Muscle of leg (tissue), 16 donors: ENCODE measurements at places on chromosomes 3 and 15. TPM values are rescaled to one million over a fixed set of nuclear protein-coding genes. Genes with fewer than 3 reads are reported as not detected.
A peak's percentile ranks its signal among the peaks of the same experiment; 100 is the strongest.

FOXB1 gene
- total RNA-seq = not detected

SEMA6D gene
- total RNA-seq = 44.9 TPM

CLDN11 gene
- 0.62 TPM for total RNA-seq

DNA sequence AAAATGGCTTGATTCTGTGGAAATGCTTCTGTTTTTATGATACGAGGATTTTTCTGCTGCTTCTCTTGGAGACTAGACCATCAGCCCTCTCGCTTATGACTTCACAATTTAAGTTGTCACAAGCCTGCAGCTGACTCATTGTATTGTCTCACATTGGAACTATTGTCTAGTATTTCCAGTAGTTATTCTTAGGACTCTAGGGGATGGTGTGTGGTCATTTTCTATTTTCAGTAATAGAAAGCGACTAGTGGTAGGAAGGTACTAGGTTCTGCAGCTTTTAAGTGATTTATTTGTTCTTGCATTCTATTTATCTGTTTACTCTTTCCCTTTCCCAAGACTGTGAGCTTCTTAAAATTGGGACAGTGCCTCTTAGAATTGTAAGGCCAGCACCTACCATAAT, 66.3 kb upstream of the CRTC3 start:
- no peak overlapping the region for H3K4me3 ChIP-seq
- H3K27me3 ChIP-seq = no peaks in the 10 kb centered on the region
- peak overlapping the region; percentile 85 for H3K27ac ChIP-seq
- no peaks in the 10 kb centered on the region for H3K4me1 ChIP-seq
- DNase-seq = peak; percentile 80

DNA sequence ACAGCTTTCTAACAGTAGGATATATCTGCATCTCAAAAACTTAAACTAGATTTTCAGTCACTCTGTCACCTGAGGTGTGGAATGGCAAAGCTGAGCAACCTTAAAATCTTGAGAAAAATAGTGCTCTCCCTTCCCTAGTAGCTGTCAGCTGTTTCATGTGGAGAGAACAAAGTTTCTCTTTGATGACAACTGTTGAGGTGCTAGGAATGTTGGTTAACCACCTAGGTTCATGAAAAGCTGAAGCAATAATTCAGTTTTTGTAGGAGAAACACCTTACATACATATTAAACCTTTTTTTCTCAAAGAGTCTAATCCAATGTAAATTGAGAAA, 40.8 kb downstream of the TCF12 start:
- no peak for DNase-seq
- no peak overlapping the region for H3K4me3 ChIP-seq
- H3K36me3 ChIP-seq = no peaks in the 10 kb centered on the region
- no peaks in the 10 kb centered on the region for H3K27me3 ChIP-seq

DNA sequence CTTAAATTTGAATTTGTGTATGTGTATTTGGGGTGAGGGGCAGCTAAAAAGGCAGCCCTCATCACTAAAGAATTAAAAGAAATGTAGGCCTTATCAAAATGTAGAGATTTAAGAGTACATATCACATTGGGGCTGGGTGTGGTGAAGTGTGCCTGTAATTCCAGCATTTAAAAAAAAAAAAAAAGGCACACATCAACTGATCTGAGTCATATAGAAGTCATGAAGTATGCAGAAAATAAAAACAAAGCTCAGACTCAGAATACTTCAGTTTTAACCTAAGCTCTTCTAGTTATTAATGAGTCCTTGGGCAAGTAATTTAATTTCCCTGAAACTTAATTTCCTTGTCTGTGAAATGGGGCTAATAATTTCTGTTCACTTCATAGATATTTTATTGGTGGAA, 31.6 kb downstream of the SLC24A1 start:
- H3K27ac ChIP-seq = no peak overlapping the region
- peaks cover 35% of the 10 kb centered on the region for H3K36me3 ChIP-seq
- H3K4me1 ChIP-seq = no peaks in the 10 kb centered on the region
- no peaks in the 10 kb centered on the region for H3K27me3 ChIP-seq

GRCh38 chr3:133973249-133973980, 56.3 kb downstream of the SLCO2A1 start:
- no peaks in the 10 kb centered on the region for H3K27me3 ChIP-seq
- H3K4me3 ChIP-seq = no peak overlapping the region
- no peaks in the 10 kb centered on the region for H3K36me3 ChIP-seq

DNA sequence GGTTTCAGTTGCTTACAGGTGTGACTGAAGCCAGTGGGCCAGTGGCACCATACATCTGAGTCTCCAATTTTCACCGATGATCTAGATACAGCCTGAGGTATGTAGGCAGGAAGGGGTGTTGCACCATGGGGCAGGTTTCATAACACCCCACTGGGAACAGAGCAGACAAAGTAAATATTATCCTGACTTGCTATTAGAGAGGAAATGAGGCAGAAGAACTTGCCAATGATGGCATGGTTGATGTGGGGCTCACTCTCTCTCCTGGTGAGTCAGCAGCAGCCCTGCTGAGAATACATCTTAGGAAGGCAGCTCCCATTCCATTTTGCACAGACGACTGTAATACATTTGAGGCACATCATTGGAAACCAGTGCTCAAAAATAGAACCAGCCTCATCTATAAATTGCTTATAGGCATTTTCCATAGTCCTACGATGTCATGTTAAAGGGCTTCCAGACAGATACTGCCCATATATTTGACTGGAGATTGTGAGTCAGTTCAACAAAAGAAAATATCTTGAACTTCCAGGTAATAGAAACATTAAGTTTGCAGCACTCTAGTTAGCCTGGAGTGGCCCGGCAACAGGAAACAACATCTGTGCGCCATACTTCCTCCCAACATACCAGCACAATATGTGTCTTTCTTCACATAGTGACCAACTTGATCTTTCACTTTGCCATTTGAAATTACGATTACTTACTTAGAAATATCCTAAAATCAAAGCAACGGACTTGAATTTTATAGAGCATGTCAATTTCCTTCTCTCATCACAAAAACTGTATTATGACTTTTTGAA, 175.5 kb downstream of the NECTIN3 start:
- H3K4me3 ChIP-seq = no peak overlapping the region
- no peaks in the 10 kb centered on the region for H3K27me3 ChIP-seq
- H3K36me3 ChIP-seq = no peaks in the 10 kb centered on the region
- no peak overlapping the region for H3K27ac ChIP-seq

- no peak overlapping the region for H3K27ac ChIP-seq
- H3K36me3 ChIP-seq = peaks cover 17% of the 10 kb centered on the region
- no peak overlapping the region for H3K4me3 ChIP-seq
- H3K27me3 ChIP-seq = no peaks in the 10 kb centered on the region
Measured at GRCh38 chr3:17201538-17201937, 316.8 kb downstream of the PLCL2 start.

DNA sequence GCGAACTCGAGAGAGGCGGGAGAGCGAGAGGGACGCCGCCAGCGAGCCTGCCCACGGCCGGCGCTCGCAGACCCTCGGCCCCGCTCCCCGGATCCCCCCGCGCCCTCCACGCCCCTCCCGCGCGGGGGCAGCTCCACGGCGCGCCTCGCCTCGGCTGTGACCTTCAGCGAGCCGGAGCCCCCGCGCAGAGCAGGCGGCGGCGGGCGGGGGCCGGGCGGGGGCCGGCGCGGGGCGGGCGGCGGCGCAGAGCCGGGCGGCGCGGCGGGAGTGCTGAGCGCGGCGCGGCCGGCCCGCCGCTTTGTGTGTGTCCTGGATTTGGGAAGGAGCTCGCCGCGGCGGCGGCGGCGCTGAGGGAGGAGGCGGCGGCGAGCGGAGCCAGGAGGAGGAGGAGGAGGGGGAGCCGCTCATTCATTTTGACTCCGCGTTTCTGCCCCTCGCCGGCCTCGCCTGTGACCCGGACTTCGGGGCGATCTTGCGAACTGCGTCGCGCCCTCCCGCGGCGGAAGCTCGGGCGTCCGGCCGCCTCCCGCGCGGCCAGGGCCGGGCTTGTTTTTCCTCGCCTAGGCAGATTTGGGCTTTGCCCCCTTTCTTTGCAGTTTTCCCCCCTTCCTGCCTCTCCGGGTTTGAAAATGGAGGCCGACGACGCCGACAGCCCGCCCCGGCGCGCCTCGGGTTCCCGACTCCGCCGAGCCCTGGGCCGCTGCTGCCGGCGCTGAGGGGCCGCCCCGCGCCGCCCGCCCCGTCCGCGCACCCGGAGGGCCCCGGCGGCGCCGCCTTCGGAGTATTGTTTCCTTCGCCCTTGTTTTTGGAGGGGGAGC, 524 bp downstream of the IGF1R start:
- peaks cover 22% of the 10 kb centered on the region for H3K27me3 ChIP-seq
- H3K4me1 ChIP-seq = peaks cover 15% of the 10 kb centered on the region
- peak; percentile 84 for DNase-seq
- H3K27ac ChIP-seq = peak overlapping the region; percentile 90
- H3K4me3 ChIP-seq = peak overlapping the region; percentile 80
- no peaks in the 10 kb centered on the region for H3K36me3 ChIP-seq

DNA sequence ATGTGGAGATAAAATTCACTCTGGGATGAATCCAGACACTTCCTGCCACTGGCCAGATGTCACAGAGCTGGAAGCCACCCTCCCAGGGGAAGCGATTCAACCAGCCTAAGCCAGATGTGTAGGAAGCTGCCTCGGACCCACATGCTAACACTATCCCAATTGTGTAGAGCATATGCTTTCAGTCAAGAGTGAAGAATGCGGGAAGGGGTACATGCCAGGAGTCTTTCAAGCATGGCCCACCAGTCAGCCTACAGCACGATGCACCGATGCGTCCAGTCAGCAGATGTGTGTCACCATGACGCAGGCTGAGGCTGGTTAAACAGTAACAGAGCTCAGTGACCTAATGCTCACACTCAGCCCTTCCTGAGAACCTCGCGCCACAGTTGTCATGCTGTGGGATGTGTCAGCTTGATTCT, 38.8 kb upstream of the BNC1 start:
- peak overlapping the region; percentile 71 for H3K27ac ChIP-seq
- peaks cover 20% of the 10 kb centered on the region for H3K4me1 ChIP-seq
- peak; percentile 86 for DNase-seq
- no peaks in the 10 kb centered on the region for H3K27me3 ChIP-seq

GRCh38 chr3:137300703-137301102, 342.9 kb downstream of the IL20RB start:
- H3K4me1 ChIP-seq = no peaks in the 10 kb centered on the region

- no peak for DNase-seq
- H3K27me3 ChIP-seq = peaks cover 2% of the 10 kb centered on the region
- H3K27ac ChIP-seq = no peak overlapping the region
- no peaks in the 10 kb centered on the region for H3K36me3 ChIP-seq
- no peak overlapping the region for H3K4me3 ChIP-seq
- H3K4me1 ChIP-seq = no peaks in the 10 kb centered on the region
Measured at GRCh38 chr3:190502946-190503345, 10.9 kb upstream of the IL1RAP start.

- no peak overlapping the region for H3K27ac ChIP-seq
- no peak for DNase-seq
- no peaks in the 10 kb centered on the region for H3K36me3 ChIP-seq
- H3K4me1 ChIP-seq = peaks cover 8% of the 10 kb centered on the region
- no peak overlapping the region for H3K4me3 ChIP-seq
Measured at GRCh38 chr3:37245003-37245402, 70.6 kb upstream of the LRRFIP2 start.
